Cortex of kidney (tissue), 1 donor: ENCODE measurements at places on chromosomes 7 and 10.

DNA sequence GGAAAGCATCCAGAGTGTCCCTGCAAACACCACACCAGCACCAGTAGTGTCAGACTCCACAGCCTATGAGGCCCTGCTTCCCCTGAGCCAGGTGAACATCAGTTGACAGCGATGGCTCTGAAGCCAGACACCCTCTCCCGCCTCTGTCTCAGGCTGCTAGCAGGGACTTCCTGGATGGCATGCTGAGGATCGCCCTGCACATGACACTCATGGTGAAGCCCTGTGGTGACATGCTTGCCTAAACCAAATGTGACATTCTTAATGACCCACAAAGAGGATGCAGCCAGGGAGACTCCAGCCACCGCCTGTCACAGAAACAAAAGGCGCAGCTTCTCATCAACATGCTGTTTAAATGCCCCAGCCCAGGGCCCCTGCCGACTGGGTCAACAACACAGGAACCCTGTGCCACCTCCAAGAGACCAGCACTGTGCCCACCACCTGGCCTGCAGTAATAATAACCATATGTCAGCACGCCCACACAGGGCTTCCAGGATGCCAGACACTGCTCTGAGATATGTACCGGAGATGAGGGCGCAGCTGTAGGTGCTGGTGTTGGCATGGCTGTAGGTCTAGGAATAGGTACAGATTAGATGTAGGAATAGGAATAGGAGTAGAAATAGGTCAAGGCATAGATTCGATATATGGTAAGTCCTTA, 81.3 kb downstream of the GRID1 start:
- DNase-seq = no peak

DNA sequence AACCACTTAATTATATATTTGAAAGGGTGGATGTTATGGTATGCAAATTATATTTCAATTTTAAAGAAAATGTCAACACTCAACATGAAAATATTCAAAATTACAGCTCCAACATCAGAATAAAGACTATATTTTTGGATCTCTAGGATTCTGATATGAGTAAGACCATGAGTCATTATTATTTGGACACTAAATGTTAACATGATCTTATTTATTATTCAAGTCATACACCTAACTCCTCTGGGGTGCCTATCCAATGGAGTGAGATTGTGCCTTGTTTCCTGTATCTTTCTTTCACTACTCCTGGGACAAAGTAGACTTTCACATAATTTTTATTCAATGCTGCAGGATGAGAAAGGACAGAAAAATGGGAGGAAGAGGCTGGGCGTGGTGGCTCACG, 135.2 kb upstream of the PRSS1 start:
- no peak for DNase-seq

DNA sequence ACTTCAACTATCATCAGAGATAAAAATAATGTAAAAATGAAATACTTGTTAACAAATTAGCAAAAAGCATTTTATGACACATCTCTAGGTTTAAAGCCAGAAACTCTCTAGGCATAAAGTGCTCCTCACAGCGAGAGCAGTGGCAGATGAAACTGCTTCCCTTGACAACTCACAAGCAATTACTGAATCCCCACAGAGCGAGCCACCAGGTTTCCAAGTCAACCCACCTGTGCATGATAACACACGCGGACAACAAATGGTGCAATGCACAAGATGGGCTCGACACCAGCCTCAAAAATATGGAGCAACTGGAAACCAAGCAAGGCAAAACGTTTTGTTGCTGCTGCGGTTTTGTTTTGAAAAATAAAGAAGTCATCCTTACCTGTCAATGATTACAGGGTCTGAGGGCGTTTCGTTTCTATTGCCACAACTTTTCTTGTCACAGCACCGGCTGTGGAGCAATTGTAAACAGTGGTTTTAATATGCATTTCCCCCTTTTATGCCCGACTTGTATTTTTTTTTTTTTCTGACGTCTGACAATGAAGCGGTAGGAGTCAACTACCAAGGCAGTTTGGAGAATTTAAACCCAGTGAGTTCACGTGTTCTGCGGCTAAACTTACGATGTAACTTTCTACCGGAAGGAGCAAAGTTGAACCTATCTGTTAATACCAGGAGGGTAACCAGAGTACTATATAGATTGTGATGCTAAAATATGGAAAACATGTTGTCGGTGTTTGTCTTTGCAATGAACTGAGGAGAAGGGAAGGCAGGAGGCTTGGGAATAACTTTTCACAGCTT, 7.0 kb downstream of the EBF3 start:
- no peak for DNase-seq

DNA sequence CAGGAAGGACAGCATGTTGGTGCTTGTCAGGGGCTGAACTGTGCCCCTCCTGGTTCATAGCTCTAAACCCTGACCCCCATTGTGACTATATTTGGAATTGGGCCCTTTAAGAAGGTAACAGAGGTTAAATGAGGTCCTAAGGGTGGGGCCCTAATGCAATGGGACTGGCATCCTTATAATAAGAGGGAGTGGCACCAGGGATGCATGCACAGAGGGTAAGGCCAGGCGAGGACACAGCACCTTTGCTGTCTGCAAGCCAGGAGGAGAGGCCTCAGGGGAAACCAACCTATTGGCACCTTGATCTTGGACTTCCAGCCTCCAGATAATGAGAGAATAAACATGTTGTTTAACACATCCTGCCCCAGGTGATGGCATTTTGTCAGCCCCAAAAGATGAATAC, 61.3 kb upstream of the EBF3 start:
- no peak for DNase-seq

DNA sequence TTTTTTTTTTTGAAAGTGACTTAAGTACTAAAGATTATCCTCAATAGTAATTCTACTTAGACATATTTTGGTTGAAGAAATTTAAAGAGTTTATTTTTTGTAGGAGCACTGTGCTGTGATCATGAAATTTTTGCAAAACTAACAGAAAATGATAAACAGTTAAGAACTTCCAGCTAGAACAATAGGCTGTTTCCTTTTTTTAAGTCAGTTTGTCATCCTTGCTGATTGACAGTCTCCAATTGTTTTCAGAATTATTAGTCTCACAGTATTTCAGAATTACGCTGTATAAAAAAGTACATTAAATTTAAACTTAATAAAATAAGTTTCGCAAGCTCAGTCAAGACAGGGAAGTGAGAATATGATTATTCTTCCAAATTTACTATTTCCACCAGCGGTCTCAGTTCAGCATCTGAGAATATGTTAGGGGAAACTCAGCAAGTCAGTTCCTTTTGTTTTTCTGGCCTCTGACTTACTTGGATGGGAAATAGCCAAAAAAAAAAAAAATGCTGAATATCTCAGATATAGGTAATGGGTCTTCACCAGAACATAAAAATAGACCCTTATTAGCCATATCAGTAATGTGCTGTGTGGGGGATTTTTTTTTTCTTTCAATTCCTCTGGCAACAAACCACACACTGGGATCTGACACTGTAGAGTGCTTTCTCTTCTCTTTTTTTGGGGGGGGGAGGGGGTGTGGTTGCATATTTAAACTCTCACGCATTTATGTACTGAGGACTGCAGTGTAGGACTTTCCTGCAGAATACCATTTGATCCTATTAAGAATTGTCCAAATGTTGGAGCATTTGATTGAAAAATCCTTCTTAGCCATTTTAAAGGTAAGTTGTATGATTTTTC, at the start of gene CD36:
TSS of gene CD36 (plus strand) at position 732 of the 855 bp plus-strand sequence. CDS start 8,099 bp downstream, outside the sequence.
- DNase-seq = no peak

- DNase-seq = no peak
These were observed 46.6 kb upstream of the PODXL start for GRCh38 chr7:131602994-131603372.

DNA sequence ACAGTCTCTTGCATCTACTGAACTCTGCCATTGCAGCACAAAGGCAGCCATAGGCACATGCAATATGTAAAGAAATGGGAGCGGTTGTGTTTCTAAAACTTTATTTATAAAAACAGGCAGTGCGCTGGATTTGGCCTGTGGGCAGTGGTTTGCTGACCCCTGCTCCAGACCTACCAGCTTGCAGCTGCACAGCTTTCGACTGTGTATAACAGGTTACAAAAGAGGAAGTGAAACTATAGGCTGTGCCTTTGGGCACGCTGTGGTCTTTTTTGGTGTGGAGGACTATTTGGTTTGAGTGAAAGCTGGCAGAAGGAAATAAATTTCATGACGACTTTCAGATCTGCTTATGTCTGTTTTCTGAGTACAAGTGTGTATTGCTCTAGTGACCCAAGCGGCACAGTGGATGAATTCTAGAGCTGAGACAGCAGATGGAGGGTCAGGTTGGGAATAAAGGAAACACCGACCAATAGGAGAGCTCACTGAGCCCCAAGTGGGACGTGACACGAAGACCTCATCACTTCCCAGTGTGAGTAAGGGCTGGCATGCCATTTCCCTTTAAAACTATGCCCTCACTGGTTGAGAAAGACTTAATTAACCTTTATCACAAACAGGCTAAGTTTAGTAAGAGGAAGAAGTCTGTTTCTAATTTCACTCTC, 152.7 kb downstream of the ANK3 start:
- no peak for DNase-seq

- no peak for DNase-seq
These were observed 76.0 kb upstream of the PDGFA start for GRCh38 chr7:595621-596010.

GRCh38 chr10:66788178-66788987, 137.5 kb upstream of the LRRTM3 start:
- no peak for DNase-seq

DNA sequence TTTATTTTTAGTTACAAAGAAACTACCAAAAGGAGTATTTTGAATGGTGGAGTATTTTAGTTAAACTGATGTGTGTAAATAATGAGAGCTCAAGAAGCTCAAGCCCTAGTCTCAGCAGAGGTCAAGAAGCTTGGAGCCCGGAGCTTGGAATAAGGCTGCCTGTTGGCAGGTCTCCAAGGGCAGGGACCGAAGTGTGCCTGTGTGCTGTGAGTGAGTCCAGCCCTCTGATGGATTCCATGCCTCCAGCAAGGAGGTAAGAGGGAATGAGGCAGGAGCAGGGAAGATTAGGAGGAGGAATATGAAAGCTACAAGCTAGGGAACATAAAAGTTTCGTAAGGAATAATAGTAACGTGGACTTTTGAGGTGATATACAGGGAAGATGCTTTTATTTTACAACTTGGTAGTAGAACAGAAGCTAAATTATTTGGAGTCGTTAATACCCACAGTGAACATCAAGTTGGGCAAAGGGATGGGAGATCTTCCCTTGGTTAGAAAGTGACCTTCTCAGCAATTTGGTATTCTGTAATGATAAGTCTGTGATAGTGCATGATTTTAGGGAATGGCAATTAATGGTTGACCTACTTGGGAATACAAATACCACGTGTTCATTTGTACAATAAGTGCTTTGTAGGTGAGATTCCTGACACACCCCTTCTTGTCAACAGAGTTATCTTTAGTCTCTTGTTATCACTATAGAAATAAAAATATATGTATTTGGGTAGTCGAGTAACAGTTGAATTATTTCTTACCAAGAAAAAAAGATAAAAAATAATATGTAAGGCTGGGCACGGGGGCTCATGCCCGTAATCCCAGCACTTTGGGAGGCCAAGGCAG, 4.6 kb downstream of the SEC23IP start:
- DNase-seq = no peak

- no peak for DNase-seq
These were observed 98.8 kb downstream of the SEMA3E start for GRCh38 chr7:83550100-83550499.

DNA sequence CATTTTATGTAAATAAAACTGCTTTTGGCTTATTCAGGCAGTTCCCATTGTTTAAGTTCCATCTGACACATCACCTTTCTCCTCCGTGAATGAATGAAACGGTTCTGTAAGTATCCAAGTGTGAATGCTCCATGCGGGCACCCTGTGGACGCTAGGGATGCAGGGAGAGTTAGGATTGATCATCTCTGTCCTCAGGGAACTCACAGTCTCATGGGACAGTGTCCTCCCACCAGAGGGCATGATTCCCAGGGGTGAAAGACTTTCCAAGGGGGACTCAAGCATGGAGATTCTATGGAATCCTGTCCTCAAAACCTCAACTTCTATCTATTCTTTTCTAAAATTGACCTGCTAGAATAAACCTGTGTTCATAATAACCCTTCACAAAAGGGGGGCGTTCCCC, 98.8 kb downstream of the HECW1 start:
- DNase-seq = no peak

GRCh38 chr7:103343332-103343731, 1.2 kb downstream of the DNAJC2 start:
- DNase-seq = no peak

GRCh38 chr10:124092250-124092859, 1.0 kb downstream of the CHST15 start:
- DNase-seq = no peak
